ENCODE measurements at places on chromosomes 6 and 20. TPM values are rescaled to one million over a fixed set of nuclear protein-coding genes. Genes with fewer than 3 reads are reported as not detected.

- no peaks in the 10 kb centered on the region for H3K4me1 ChIP-seq
- H3K27ac ChIP-seq, result no peak overlapping the region
- H3K36me3 ChIP-seq, result no peaks in the 10 kb centered on the region
- H3K27me3 ChIP-seq, result no peaks in the 10 kb centered on the region
- no peak for DNase-seq
Observed at GRCh38 chr20:37423545-37423944, 77.6 kb downstream of the SRC start.

GRCh38 chr6:141540207-141540606 is 592.5 kb upstream of the GJE1 start:
- no peak overlapping the region for H3K27ac ChIP-seq
- H3K4me1 ChIP-seq, result no peaks in the 10 kb centered on the region
- H3K4me3 ChIP-seq, result no peak overlapping the region
- no peaks in the 10 kb centered on the region for H3K36me3 ChIP-seq

GRCh38 chr6:154508573-154509375 is 1.7 kb downstream of the CNKSR3 start:
- H3K27me3 ChIP-seq, result no peaks in the 10 kb centered on the region
- peak overlapping the region; percentile 97 for H3K27ac ChIP-seq
- DNase-seq, result no peak
- H3K36me3 ChIP-seq, result no peaks in the 10 kb centered on the region
- H3K4me3 ChIP-seq, result peak overlapping the region; percentile 87

DNA sequence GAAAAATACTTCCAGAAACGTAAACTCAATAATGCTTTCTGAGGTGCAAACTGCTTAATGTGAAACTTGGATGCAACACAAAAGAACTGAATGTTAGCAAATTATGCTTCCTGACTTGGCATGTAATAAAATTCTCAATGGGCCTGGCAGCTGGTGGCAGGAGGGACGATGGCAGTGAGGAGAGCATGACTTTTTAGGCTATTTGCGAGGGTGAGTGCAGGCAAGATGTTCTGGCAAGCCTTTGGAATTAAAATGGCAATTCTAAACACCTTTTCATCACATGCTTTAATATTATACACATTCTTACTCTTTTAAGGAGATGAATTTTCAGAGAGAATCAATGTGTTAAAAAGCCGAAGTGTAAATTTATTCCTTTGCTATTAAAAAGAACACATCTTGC is 224.8 kb upstream of the CDH4 start:
- no peak for DNase-seq
- H3K4me3 ChIP-seq, result no peak overlapping the region
- no peaks in the 10 kb centered on the region for H3K27me3 ChIP-seq

GRCh38 chr6:43506667-43507471 is 3.3 kb downstream of the LRRC73 start:
- peaks cover 22% of the 10 kb centered on the region for H3K36me3 ChIP-seq
- H3K27ac ChIP-seq, result no peak overlapping the region

DNA sequence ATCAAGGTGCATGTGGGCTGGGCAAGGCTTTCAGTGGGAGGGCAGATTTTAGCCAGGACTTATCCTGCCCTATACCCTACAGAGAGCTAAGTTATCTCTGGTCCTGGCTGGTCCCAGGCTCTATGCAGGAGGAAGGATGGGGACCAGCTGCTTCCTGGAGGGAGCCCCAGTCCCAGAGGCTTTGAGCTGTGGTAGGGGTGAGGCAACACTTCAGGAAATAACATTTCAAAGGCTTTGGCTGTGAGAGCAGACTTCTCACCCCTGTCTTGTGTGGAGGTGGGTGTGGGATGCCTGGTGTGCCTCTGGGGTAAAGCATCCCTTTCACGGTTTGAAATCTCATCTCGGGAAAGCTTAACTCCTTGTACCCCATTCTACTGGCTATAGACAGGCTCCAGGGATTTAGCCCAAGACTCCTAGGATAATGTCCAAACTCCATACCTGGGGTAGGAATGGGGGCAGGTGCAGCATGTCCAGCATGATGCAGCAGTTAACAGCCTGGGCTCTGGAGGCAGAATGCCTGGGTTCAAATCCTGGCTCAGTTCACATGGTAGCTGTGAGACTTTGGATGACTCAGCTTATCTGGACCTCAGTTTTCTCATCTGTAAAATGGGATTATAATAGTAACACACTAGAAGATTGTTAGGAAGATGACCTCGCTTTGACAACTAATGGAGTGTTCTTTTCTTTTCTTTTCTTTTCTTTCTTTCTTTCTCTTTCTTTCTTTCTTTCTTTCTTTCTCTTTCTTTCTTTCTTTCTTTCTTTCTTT is 27.5 kb upstream of the SIRPA start:
- no peak for DNase-seq
- no peak overlapping the region for H3K27ac ChIP-seq
- no peak overlapping the region for H3K4me3 ChIP-seq
- no peaks in the 10 kb centered on the region for H3K36me3 ChIP-seq
- H3K4me1 ChIP-seq, result no peaks in the 10 kb centered on the region

SLC17A4 gene
- not detected for total RNA-seq

CDH4 gene
- total RNA-seq, result not detected

LAMA4 gene
- total RNA-seq, result 66.7 TPM

SIRPB2 gene
- total RNA-seq, result 29.8 TPM

MUC22 gene
- total RNA-seq, result not detected

All from thoracic aorta (tissue), 2 donors.